ENCODE measurements at places on chromosomes 7 and 10.

DNA sequence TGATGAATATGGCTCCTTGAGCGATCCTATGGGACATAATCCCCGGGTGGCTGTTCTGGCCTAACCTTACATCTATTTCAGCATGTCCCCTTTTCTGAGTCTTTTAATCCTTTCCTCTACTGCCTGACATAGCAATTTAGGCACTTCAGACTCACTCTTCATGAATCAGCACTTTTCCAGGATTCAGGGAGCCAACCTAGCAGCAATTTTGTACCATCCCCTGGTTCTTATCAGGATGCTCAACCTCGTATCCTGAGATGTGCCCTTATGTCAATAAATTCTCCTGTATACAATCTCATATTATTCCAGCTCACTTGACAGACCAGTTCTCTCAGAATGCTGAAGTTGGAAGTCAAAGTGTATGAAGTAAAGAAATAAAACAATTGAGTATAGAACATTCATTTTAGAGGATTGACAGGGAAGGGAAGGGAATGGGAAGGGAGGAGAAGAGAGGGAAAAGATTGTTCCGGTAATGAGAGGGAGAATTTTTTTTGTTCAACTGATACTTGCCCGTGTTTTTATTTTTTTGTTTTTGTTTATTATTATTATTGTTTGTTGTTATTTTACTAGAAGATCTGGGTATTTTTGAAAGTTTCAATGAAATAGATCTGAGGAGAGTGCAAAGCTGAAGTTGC is 8.2 kb upstream of the ZC3HAV1 start:
- no peak for DNase-seq

DNA sequence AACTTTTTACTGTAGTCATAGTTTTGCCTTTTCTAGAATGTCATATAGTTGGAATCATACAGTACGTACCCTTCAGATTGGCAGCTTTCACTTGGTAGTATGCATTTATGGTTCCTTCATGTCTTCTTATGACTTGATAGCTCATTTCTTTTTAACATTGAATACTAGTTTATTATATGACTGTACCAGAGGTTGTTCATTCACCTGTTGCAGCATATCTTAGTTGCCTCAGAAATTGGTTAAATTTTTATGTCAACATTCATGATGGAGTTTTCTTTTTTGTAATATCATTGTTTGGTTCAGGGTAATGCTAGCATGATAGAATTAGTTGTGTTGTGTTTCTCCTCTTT is 94.8 kb upstream of the CDK13 start:
- no peak for DNase-seq

DNA sequence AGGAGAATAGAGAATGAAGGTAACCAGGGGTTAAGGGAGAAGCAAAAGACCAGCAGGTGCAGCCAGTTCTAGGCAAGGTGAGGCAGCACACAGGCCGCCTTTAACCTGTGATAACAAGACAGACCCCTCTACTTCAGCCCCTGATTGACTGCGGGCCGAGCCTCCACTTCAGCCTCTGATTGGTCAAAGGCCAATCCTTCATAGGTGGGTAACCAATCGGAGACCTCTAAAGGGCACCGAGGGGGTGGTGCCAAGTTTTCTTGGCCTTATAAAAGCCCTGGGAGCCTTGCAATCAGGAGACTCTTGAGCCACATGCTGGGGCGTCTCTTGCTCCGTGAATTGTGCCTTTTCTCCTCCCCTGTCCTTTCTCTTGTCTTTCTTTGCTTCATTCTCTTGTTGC is 98.8 kb downstream of the ELFN1 start:
- DNase-seq: peak; percentile 55

DNA sequence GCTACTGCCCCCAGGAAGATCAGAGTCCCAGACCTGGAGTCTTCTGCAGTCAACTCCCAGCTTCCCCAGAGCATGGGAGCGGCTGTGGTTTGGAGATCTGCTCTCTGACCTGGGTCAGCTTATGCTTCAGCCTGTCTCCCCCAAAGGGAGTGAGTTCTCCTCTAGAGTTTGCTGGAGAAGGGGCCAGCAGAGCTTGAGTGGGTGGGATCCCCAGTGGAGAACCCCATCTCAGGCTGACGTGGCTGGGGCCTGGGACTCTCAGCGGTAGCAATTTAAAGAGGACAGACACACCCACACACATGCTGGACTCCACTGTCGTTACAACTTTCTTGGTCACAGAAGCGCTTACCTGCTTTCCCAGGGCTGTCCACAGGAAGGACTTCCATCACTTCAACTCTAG is 6.3 kb downstream of the UNC5B start:
- DNase-seq: no peak

GRCh38 chr7:983616-984071 is 663 bp downstream of the CYP2W1 start:
- no peak for DNase-seq

- no peak for DNase-seq
Measured at GRCh38 chr7:150374026-150374425, 5.1 kb upstream of the ZNF775 start.

DNA sequence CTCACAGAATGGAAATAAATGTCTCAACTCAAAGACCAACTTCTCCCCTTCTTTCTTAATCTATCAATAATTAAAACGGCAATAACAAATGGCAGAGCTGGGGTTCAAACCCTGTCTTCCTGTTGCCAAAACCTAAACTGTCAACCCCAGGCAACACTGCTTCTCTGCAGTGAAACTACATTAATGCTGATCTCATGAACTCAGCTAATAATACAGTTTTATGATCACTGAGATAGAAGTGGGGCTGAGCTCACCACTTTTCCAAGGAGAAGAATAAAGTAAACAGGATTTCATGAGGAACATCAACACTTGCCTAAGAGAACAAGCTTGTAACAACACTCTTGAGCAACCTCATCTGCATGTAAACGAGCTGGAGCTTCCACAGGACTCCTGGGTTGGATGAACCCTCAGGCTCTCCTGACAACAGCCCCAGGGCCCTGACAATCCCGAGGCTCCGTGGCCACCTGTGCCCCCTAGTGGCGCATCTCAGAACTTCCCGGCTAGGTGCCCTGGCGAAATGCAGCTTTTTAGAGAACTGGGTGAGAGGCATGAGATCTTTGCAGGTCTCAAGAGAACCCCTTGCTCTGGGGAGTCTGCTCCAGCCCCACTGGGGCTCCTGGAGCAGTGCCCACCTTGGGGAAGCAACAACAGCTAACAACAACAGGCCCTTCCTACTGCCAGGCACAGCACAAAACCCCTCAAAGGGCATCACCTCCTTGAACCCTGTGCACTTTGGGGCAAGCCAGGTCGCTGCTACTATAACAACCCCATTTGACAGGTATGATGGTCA is 169.3 kb downstream of the SH3PXD2A start:
- peak; percentile 86 for DNase-seq

GRCh38 chr7:136692221-136692620 is 176.2 kb upstream of the CHRM2 start:
- no peak for DNase-seq

DNA sequence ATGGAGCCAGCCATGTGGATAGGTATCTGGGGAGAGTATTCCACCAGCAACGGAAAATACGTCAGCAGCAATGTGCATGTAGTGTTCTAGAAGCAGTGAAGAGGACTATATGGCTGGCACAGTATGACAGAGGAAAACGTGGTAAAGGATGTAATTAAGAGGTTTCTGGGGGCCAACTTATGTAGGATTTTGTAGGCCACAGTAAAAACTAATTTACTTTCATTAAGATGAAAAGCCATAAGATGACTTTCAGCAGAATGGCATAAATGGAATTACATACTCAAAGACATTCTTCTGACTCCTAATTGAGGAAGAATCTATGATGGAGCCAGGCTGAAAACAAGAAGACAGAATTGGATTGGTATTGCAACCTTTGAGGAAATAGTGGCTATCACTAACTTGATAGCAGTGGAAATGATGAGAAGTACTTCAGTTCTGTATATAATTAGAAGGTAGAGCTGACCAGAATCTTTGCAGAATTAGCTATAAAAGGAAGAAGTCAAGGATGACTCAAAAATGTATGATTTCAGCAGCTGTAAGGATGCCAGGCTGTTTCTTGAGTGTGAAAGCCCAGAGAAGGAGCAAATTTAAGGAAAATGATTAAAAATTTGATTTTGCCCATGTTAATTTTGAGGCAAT is 156.7 kb downstream of the MBL2 start:
- DNase-seq: no peak

GRCh38 chr7:150855476-150856302 is 3.4 kb downstream of the AOC1 start:
- DNase-seq: no peak
